ENCODE measurements at places on chromosomes 12 and 14. TPM values are rescaled to one million over a fixed set of nuclear protein-coding genes. Genes with fewer than 3 reads are reported as not detected.

GPRC5D gene
- not detected for total RNA-seq

DNA sequence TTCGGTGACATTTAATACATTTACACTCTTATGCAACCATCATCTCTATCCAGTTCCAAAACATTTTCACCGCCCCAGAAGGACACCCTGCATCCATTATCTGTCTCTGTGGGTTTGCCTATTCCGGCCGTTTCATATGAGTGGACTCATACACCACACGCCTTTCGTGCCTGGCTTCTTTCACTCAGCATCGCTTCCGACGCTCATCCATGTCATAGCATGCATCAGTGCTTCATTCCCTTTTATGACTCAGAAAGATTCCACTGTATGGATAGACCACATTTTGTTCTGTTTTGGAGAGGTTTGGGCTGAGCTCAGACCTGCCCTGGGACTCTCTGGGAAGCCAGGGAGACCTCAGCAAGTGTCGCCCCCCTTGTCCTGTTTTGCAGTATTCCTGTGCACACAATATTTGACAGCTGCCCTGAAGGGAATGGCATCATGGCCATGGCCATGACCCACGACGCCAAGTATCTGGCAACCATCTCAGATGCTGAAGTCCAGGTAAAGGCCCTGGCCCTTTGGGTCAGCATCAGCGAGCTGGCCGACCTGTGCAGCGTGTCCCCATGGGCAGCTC is 23.8 kb downstream of the CFAP251 start:
- DNase-seq, result peak; percentile 36

GRCh38 chr14:84891404-84891803 is 638.5 kb upstream of the FLRT2 start:
- DNase-seq, result no peak

DNA sequence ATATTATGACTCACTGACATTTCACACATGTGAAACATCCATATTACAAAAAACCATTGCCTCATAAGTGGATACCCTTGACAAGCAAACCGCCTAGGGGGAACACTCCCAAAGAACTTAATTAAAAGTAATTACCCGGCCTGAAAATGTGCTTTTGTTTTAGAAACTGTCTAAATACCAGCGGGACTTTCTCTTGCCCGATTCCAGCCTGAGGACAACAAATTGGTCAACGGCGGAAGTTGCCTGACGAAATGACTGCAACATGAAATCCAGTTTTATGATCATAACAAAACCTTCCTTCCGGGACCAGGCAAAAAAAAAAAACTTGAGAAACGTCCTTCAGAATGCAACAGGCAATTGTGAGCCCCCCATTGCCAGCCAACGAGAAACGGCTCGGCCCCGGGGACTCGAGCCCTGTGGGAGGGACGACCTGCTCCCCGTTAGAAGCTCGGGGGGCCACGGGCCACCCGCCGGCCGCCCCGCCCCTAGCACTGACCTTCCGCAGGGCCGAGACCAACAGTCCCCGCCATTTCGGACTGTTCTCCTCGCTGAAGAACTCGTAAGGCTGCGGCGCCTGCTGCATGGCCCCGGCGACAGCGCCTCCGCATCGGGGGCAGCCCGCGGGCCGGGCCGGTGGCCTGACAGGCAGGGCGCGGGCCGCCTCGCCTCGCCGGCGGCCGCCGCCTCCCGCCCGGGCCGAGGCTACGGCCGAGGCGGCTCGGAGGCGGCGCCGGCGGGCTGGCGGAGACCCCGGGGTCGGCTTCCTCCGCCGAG is 490 bp downstream of the SOS2 start:
- DNase-seq, result peak; percentile 73

DNA sequence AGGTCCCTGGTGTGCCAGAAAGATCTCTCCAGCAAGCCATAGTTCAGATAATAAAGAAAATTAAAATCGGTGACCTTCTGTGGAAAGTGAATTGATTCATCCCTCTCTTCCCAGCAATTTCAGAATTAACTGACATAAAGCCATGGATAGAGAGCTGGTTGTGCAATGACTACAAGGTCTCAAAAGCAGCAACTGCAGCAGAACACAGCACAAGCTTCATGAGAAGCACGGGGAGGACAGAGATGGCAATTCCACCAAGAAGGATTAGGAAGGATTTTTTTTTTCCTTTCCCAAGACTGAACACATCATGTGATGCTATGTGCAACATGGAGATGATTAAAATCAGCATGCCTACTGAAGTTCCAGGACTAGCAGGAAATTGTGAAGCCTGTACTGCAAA is 154.9 kb upstream of the PLEKHG7 start:
- no peak for DNase-seq

- DNase-seq, result no peak
These were observed 121.4 kb downstream of the ITPR2 start for GRCh38 chr12:26711569-26711968.

- no peak for DNase-seq
These were observed 64.5 kb downstream of the BCL11B start for GRCh38 chr14:99207456-99207855.

- DNase-seq, result peak; percentile 72
These were observed 19.8 kb upstream of the SCARB1 start for GRCh38 chr12:124883263-124884130.

- DNase-seq, result no peak
These were observed 14.1 kb downstream of the RAB35 start for GRCh38 chr12:120102189-120103043.

SART3 gene
- total RNA-seq, result 76.9 TPM

KRT72 gene
- total RNA-seq, result not detected

DNA sequence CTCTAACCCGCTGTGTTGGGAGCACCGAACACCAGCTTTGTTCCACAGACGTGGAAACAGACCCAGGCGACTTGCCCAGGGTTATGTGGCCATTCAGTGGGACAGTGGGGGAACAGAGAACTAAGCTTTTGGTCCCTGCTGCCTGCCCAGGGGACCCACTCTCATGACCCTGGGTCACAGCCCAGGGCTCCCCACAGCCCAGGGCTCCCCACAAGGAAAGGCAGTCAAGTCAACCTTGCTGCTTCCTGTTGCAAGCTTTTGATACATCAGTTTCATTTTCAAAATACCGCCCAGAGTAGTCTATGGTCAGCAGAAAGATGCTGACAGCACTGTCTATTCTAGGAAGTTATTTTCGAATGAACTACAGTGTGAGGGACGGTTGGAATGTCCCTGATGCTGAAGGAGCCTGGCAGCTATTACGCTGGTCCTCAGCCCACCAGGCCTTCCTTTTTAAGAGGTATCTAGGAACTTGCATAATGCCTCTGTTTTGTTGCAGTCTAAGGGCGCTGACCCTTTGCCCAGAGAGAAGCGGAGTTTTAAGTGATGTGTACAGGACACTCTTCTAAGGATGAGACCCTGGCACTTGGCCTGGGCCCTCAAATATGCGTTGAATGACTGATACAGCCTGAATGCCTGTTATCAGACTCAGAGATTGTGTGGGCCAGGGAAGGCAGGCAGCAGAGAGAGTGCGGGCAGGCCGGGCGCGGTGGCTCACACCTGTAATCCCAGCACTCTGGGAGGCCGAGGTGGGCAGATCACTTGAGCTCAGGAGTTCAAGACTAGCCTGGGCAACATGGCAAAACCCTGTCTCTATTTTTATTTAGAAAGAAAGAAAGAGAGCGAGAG is 12.6 kb upstream of the TTC7B start:
- DNase-seq, result no peak

DNA sequence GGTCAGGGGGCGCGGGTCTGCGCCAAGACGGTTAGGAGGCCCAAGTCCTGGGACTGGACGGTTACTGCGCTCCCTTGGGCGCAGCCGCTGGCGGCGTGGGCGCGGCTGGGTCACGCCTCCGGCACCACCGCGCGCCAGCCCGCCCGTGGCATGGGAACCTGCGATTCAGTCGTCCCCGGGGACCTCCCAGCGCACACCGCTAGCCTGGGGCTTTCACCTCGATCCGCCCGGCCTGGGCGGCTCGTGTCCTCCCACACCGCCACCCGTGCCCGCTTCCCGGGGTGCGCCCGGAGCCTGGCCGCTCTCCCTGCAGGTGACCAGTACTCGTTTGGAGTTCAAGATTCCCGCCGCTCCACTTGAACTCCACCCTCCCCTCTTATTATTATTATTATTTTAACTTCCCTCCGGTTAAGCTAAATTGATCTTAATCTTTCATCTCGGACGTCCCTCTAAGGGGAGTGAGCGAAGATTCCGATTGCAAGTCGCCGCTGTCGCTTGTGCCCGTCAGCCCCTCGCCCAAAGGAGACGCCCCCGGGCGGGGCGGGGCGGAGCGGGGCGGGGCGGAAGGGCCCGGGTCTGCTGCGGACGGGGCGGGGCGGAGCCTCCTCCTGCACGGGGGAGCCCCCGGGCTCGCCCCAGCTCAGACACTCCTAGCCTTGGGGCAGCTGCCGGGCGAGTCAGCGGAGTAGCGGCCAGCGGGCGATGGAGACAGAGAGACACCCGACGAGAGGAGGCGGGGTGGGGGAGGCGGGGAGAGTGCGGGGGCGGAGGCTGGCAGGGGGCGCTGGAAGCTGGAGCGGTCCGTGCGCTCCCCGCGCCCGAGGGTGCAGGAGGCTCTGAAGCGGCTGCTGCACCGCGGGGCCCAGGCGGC is at the start of gene KCNMB4:
Gene KCNMB4 (plus strand): TSS at position 643 of the 871 bp plus-strand sequence. CDS start 445 bp downstream, outside the sequence.
- DNase-seq, result peak; percentile 99

DNA sequence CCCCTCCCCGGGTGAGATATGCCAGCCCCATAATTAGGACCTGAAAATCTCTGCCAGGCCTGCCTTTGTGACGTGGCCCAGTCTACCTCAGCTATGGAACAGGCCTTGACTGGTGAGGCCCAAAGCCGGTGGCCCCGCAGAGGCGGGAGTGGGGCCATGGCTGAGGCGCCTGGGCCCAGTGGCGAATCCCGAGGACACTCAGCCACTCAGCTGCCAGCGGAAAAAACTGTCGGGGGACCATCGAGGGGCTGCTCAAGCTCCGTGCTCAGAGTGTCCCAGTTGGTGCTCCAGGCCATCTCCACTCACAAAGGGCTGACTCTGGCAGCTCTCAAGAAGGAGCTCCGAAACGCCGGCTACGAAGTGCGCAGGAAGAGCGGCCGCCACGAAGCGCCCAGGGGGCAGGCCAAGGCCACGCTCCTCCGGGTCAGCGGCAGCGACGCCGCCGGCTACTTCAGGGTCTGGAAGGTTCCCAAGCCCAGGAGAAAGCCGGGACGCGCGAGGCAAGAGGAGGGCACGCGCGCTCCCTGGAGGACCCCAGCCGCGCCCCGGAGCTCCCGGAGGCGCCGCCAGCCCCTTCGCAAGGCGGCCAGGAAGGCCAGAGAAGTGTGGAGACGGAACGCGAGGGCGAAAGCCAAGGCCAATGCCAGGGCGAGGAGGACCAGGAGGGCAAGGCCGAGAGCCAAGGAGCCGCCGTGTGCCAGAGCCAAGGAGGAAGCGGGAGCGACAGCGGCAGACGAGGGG is 21.4 kb downstream of the ZNF641 start:
- peak; percentile 39 for DNase-seq

DNA sequence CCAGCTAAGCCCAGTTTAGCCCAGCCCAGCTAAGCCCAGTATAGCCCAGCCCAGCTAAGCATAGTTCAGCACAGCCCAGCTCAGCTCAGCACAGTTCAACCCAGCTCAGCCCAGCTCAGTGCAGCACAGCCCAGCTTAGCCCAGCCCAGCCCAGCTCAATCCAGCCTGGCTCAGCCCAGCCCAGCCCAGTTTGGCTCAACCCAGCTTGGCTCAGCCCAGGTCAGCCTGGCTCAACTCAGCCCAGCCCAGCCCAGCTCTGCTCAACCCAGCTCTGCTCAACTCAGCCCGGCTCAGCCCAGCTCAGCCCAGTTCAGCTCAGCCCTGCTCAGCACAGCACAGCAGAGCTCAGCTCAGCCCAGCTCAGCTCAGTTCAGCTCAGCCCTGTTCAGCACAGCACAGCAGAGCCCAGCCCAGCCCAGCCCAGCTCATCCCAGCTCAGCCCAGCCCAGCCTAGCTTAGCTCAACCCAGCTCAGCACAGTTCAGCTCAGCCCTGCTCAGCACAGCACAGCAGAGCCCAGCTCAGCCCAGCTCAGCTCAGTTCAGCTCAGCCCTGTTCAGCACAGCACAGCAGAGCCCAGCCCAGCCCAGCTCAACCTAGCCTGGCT is 330.9 kb downstream of the TMEM121 start:
- peak; percentile 18 for DNase-seq

DNA sequence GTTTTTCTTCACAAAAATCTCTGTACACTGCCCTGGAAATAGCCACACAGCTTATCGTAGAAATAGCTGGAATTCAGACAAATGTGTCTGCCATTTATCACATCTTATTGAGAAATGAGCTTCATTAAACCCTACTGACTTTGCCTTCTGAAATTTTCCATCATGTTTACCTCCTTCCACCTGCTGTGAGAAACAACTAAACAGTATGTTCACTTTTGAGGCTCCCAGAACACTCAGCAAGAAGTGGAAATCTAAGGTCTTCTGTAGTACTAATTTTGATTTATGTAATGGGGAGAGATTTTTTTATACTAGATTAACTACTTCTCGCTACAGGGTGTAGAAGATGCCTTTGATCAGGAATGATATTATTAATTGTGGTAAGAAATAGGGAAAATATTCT is 268.0 kb downstream of the KCNC2 start:
- DNase-seq, result no peak

DNA sequence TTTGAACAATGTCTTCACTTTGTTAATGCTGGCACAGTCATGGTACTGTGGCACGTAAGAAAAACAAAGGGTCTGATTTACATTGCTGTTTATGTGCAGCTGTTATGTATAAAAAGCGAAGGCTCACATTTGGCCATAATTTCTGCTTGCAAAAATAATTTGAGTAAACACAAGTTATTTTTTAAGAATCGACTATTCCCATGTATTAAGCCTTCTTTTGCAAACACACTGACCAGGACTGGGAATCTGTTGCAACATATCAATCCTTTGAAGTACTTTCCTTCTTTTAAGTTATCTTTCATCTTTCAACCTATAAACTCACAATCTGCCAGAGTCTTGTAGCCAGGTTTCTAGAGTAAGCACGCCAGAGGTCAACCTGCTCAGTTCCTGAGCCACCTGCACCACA is 145.4 kb upstream of the BMP4 start:
- DNase-seq, result no peak

GRCh38 chr12:47473091-47473490 is 232.7 kb downstream of the RPAP3 start:
- DNase-seq, result no peak

GCH1 gene
- total RNA-seq, result 19.1 TPM

- no peak for DNase-seq
These were observed 5.2 kb upstream of the CNPY2 start for GRCh38 chr12:56321027-56321426.

DNA sequence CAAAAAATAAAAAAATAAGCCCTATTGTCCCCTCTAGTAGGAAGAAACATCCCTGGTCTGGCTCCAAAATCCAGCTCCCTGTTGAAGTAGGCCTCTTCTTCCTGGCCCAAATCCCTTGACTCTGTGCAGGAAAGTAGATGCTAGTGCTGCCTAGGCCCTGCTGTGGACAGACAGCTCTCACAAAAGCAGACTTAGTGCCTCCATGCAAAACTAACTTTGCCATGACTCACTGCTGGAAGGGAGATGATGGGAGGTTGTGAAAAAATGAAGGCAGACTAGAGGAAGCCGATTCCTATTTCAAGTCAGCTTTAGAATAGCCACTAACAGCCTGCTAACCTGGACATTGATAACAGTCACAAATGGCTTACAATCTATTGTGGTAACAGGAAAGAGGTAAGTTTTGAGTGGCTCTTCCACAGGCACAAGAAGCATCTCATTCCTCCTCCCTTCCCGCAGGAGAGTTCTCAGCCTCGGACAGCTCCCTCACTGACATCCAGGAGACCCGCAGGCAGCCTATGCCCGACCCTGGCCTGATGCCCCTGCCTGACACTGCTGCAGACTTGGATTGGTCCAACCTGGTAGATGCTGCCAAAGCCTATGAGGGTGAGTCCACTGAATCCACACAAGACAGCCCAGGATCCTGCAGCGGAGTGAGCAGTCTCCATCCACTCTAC is 198.9 kb upstream of the RGS6 start:
- no peak for DNase-seq
